ENCODE measurements at places on chromosomes 4 and X.

GRCh38 chrX:19723427-19723826 is 164.0 kb downstream of the SH3KBP1 start:
- peak; percentile 58 for DNase-seq

DNA sequence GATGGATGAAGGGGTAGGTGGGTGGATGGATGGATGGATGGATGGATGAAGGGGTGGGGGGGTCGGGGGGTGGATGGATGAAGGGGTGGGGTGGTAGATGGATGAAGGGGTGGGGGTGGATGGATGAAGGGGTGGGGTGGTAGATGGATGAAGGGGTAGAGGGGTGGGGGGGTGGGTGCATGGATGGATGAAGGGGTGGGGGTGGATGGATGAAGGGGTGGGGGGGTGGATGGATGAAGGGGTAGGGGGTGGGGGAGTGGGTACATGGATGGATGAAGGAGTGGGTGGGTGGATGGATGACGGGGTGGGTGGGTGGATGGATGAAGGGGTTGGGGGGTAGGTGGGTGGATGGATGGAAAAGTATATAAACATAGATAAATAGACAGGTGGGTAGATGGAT is 74.2 kb downstream of the PRKX start:
- DNase-seq, result no peak

DNA sequence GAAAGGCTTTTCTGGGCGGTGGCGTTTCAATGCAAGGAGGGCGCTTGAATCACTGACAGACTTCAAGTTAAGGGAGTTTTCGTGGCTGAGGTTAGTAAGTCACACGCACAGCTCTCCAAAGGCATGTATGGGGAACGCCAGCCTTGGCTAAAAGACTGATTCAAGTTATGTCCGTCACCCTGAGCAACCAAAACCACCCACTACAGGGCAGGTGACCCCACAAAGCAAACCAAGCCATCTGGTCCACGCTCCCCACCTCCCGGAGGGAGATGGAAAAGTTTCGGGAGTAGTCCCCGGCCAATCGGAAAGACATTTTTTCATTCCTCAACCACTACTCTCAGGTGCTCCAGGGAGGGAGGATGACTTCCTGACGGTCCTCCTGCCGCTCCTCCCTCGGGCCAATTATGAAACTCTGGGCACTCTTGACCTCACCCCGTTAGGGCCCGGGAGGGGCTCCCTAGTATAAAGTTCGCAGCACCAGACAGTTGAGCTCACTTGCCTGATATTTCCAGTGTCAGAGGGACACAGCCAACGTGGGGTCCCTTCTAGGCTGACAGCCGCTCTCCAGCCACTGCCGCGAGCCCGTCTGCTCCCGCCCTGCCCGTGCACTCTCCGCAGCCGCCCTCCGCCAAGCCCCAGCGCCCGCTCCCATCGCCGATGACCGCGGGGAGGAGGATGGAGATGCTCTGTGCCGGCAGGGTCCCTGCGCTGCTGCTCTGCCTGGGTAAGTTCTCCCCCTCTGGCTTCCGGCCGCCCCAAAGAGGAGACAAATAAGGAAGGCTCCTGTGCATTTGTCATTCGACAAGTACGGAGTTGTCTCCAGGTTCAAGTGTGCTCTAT is at the start of gene EREG:
TSS of gene EREG (plus strand) at position 494 of the 840 bp plus-strand sequence. CDS start at position 658, 164 bp downstream.
- peak; percentile 91 for DNase-seq

- no peak for DNase-seq
Observed at GRCh38 chr4:55884093-55884850, 30.8 kb downstream of the EXOC1 start.

DNA sequence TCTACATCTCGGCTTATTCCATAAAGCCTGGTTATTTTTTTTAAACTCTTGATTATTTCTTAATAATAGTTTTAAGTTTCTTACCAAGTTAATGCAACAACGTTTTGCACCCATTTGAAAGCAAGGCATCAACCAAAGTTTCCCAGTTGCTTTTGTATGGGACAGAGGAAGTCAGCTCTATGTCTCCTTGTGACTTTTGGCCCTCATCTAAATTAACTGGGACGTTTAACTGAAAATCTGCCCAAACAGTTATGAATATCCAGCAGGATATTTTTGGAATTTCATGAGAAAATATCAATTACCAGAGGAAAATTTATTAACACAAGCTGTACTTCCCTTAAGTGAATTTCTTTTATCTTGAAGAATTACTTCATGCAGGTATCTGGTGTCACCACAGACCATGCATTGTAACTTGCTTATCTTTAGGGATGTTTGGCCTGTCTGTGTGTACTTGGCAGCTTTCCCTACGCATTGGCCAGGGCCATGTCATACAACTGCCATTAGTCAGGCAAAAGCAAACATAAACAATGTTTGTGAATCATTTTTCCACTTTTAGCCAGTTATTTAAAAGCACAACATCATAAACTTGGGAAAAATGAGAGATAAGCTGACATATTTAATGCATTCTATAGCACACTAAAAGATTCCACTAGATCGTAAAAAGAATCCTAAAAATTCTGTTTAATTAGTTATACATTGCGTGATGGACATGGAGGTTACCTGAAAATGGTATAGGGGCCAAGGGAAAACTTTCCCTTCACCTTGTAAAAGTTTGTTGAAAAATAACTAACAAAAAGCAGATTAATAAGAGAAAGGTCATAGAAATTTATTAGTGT is 101.4 kb upstream of the PDE5A start:
- no peak for DNase-seq
